ENCODE measurements at places on chromosomes 16 and 17.

DNA sequence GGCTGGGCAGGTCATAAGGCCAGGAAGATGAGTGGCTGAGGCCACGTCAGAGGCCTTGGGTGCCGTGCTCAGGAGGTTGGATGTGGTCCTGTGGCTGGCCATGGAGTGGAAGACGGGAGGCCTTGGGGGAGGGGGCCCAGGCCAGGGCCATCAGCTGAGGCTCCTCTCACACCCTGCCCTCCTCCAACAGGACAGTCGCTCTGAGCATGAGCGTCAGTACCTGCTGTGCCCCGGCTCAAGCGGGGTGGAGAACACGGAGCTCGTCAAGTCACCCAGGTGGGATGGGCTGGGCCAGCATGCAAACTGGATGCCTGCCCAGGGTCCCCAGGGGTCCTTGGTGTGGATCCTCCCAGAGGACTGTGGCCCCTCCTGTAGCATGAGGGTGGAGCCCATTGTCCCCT, 19.2 kb downstream of the POLR3E start:
- no peak for DNase-seq

DNA sequence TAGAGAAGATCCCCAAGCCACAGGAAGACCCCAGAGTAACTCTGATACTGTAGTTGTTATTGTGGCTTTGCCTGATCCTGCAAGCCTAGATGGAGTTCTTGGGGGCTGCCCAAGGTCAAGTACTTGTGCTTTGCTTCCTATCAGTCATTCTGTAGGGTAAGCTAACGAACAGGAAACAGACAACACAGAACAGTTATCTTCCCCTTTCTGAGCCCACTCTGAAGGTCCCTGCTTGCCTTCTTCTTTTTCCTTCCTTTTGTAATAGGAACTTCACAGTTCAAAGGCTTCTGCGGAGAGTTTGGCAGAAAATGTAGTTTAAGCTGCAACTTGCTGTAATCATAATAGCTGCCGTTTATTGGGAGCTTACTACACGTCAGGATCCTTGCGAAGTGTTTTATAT, 494.1 kb upstream of the ERCC4 start:
- DNase-seq: no peak

DNA sequence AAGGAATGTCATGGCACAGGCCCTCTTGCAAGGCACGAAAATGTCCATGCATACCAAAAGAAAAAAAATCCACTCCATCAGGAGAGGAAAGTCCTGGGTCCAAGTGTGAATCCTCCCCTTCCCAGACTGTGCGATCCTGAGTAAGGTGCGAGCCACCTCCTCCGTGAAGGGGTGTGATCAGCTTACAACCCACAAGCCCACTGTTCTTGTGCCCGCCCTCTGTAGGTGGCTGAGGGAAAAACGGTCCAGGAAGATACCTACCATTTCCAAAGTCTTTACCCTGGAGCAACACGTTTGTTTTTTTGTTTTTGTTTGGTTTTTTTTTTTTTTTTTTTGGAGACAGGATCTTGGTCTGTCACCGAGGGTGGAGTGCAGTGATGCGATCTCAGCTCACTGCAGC, 116.5 kb downstream of the ZNF423 start:
- no peak for DNase-seq

DNA sequence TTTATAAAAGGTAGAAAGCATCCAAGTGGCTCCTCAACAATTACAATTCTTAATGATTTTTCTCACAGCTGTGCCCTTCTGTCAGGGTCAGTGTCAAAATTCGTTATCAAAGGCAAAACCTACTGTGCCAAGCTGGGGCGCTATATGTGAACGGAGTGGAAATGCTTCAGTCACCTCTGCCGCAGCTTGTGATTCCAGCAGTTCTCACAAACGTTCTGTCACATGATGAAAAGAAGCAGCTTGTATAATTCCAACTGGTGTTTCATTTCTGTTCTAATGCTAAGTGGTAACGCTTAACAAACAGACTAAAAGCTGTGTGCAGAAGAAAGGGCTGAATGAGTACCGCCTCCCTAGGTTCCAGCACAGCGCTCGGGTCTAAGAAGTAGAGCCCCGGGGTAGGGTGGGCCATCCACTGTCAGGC, 14.2 kb downstream of the PLD6 start:
- no peak for DNase-seq

DNA sequence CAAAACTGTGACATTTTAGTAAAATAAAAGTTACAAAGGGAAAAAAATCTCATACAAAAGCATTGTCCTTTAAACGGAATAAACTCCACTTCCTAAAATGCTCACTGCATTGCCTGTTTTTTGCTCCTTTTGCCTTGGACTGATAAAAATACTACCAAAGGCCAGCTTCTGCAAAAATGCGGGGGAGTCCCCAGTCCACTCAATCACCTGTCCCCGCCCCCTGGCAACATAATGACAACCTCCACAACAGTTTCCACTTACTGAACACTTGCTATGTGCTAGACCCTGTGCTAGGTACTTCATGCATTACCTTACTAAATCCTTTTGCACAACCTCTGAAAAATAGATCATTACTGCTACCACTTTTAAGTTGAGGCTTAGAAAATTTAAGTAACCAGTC, 172.7 kb upstream of the CCL2 start:
- no peak for DNase-seq

DNA sequence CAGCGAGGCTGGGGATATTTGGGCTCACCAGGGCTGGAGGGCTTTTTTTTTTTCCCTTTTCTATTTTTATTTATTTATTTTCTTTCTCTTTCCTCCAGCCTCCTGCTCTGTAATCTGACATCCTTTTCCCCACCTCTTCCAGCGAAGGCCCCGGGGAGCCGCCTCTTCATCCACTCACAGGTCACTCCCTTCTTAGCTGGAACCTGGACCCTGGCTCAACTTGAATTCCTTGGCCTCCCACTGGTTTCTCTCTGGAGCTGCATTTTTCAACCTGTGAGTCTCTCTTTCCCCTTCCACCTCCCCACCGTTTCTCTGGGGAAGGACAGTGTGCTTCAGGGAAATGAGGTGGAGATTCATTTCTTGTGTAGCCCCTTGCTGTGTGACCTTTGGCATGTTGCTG, 82.0 kb downstream of the MRM1 start:
- no peak for DNase-seq

DNA sequence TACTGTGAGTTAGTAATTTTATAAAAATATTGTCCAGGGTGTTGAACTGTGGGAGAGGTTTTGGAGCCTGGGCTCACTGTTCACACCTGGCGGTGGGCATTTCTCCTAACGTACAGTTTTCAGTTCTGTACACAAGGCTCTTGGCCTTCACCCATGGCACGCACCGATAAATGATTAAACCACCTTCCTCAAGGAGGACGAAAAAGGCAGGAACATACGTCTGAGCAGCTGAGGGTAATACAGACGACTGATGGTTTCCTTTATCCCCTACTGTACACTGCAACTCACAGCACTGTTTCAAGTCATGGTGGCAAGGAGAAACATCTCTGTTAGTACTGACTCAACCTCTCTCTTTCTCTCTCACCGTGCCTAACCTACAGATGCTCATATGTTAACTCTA, 1.4 kb upstream of the ST6GALNAC1 start:
- no peak for DNase-seq
